CD4-positive, alpha-beta memory T cell (primary cell): ENCODE measurements at places on chromosomes 4 and X. TPM values are rescaled to one million over a fixed set of nuclear protein-coding genes. Genes with fewer than 3 reads are reported as not detected.

GRCh38 chr4:75634281-75634680 lies 4.0 kb upstream of the CDKL2 start:
- no peak overlapping the region for H3K4me3 ChIP-seq
- H3K27ac ChIP-seq: no peak overlapping the region
- no peaks in the 10 kb centered on the region for H3K27me3 ChIP-seq
- peaks cover 6% of the 10 kb centered on the region for H3K4me1 ChIP-seq
- H3K36me3 ChIP-seq: no peaks in the 10 kb centered on the region

GC gene
- not detected for total RNA-seq

DMP1 gene
- not detected for total RNA-seq

DLG3 gene
- total RNA-seq: 14.2 TPM

GRCh38 chr4:110515676-110516075 lies 39.7 kb downstream of the ENPEP start:
- peak overlapping the region; percentile 84 for H3K4me3 ChIP-seq
- no peak overlapping the region for H3K27ac ChIP-seq
- H3K36me3 ChIP-seq: no peaks in the 10 kb centered on the region
- H3K27me3 ChIP-seq: no peaks in the 10 kb centered on the region
- H3K4me1 ChIP-seq: peaks cover 12% of the 10 kb centered on the region
- no peak for DNase-seq

HS3ST1 gene
- 0.03 TPM for total RNA-seq

GRCh38 chr4:171186700-171187099 lies 626.5 kb upstream of the GALNTL6 start:
- no peak for DNase-seq
- no peaks in the 10 kb centered on the region for H3K4me1 ChIP-seq
- H3K36me3 ChIP-seq: no peaks in the 10 kb centered on the region

- H3K4me3 ChIP-seq: no peak overlapping the region
- no peak for DNase-seq
Observed at GRCh38 chr4:166091912-166092510, 219.0 kb downstream of the TLL1 start.

DNA sequence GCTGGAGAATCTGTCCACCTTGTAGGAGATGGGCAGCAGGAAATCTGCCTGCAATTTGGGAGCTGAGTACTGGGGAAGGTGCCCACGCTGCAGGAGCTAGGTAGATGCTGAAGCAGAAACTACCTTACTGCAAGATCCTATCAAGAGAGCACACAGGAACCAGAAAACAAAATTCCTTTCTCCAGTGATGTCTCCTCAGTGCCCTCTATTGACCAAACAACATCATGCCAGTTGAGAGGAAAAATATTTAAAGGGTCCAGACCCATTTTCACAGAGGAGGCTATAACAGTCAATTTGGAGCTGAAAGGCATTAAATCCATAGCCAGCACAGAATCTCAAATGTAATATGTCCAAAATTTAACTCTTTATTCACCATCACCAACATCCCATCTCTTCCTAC lies 406.8 kb downstream of the SLITRK2 start:
- no peak overlapping the region for H3K27ac ChIP-seq
- no peak overlapping the region for H3K4me3 ChIP-seq
- H3K27me3 ChIP-seq: no peaks in the 10 kb centered on the region
- H3K36me3 ChIP-seq: no peaks in the 10 kb centered on the region

RIPPLY1 gene
- total RNA-seq: not detected

TMEM128 gene
- total RNA-seq: 20.0 TPM

DNA sequence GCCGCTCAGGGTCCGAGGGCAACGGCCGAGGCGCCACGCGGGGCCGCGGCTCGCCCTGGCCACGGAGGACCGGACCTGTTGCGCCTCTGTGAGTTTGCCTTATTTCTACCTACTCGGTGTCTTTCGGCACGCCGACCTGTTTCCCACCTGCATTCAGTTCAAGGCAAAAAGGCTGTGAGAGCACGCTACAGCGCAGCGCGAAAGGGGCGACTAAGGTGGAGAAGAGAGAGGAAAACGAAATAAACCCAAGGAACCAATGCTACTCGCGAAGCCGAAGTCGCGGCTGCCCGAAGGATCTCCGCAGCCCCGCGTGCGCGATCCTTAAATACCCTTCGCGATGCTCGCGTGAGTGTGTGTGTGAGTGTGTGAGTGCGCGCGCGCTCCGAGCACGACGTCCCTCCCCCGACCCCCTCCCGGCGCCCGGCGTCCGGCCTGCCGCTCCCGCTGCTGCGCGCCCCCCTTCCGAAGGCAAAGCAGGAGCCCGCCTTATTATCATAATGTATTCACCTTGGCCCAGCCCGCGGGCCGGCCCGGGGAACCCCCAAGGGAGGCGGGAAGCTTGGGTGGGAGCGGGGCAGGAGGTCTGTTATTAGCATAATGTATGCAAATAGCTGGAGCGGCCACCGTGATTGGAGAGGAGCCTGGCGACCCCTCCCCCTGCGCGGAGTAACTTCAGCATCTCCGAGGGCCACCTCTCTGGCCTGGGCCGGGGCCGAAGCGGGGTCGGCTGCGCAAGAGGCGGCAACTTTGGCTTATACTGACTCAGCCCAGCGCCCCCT lies at the start of gene COL25A1:
COL25A1 (minus strand) TSS at position 298 of the 779 bp plus-strand sequence.
- peaks cover 35% of the 10 kb centered on the region for H3K27me3 ChIP-seq
- H3K27ac ChIP-seq: no peak within 1 kb of the TSS
- DNase-seq: peak; percentile 64

GRCh38 chr4:111213531-111213930 lies 590.7 kb upstream of the PITX2 start:
- H3K27ac ChIP-seq: no peak overlapping the region
- H3K4me1 ChIP-seq: no peaks in the 10 kb centered on the region
- no peak for DNase-seq
- H3K27me3 ChIP-seq: no peaks in the 10 kb centered on the region

VCX3A gene
- total RNA-seq: not detected

DNA sequence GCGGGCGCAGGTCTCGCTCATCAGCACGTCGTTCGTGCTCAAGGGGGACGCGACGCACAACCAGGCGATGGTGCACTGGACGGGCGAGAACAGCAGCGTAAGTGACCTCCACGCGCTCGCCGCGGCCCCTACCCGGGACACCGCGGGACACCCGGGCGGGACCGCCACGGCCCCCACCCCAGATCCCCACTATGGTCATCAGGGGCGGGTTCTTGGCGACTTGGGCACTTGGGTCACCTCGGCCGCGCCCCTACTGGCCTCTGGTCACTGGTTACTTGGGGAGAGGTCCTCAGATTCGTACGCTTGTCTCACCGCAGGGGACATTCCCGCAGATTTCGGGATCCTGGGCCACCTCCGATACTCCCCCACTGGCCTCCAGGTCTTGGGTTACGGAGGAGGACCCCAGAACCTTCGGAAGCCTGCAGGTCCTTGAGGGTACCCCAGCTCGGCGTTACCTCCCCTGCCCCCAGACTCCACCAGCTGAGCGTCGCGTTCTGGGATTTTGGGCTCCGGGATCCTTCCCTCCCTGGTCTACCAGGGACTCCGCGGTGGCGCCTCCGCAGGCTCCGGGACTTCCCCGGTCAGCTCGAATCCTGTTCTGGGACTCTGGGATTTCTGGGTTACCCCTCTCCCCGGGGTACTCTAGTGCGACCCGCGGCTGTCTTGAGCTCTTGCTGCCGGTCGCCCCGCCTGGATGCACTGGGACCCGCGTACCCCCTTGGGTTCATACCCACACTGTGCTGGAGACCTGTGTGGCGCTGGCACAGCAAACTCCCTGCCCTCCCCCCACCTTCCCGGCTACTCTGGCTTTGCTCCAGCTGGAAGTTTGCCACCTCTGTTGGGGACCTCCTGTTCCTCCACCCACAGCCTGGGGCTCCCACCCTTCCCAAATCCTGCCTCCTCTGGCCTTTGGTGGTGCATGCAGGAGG lies 956 bp downstream of the SORCS2 start:
- no peak for DNase-seq
- no peaks in the 10 kb centered on the region for H3K36me3 ChIP-seq
- H3K27ac ChIP-seq: no peak overlapping the region
- peaks cover 4% of the 10 kb centered on the region for H3K27me3 ChIP-seq
- no peak overlapping the region for H3K4me3 ChIP-seq

GRCh38 chr4:13616597-13616996 lies 10.9 kb downstream of the BOD1L1 start:
- no peak overlapping the region for H3K4me3 ChIP-seq
- DNase-seq: no peak
- peaks cover 59% of the 10 kb centered on the region for H3K36me3 ChIP-seq
- no peaks in the 10 kb centered on the region for H3K27me3 ChIP-seq
- peaks cover 17% of the 10 kb centered on the region for H3K4me1 ChIP-seq
- no peak overlapping the region for H3K27ac ChIP-seq

DNA sequence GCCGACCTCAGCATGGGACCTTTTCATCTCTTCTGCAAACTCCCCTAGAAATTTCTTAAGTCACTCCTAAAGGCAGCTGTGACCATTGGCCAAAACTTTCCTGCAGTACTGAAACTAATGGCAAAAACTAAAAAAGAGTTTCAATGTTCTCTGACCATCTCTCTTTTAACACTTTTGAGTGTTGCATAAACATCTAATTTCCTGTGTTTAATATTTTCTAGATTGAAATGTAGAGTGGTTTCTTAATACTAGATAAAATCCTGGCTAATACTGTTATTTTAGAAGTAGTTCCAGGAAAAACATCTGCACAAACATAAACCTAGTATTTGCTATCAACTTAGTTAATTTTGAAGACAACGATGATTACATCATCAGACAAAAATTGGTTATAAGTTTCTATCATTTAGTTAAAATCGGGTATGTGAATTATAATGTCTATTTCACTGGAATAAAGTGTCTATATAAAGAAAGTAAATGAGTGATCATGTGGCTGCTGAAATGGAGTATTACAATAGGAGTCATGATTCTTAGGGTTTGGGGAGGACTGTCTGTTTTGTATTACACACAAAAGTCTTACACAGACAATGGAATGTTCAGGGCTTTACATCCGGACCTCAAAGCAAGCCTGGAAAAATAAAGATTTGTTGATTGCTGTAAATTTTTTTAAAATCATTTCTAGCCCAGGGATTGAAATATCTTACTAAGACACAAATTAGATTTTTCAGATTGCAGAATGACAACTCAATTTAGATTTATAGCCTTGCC lies 1323.4 kb downstream of the C4orf33 start:
- no peaks in the 10 kb centered on the region for H3K4me1 ChIP-seq
- H3K27ac ChIP-seq: no peak overlapping the region
- no peak overlapping the region for H3K4me3 ChIP-seq
- H3K27me3 ChIP-seq: no peaks in the 10 kb centered on the region
- H3K36me3 ChIP-seq: no peaks in the 10 kb centered on the region

RHOH gene
- 200 TPM for total RNA-seq

CT55 gene
- total RNA-seq: not detected

GRCh38 chrX:16683007-16683664 lies 29.3 kb downstream of the CTPS2 start:
- H3K27me3 ChIP-seq: no peaks in the 10 kb centered on the region
- H3K36me3 ChIP-seq: no peaks in the 10 kb centered on the region
- DNase-seq: no peak
- no peak overlapping the region for H3K4me3 ChIP-seq

- H3K4me1 ChIP-seq: no peaks in the 10 kb centered on the region
- no peak overlapping the region for H3K27ac ChIP-seq
- no peak for DNase-seq
- no peak overlapping the region for H3K4me3 ChIP-seq
- H3K27me3 ChIP-seq: no peaks in the 10 kb centered on the region
Observed at GRCh38 chrX:7552760-7553159, 290.2 kb upstream of the VCX start.

GPRASP3 gene
- total RNA-seq: 2.4 TPM
